Left colon (tissue), 2 donors: ENCODE measurements at places on chromosomes 1 and 21.

- DNase-seq: no peak
Measured at GRCh38 chr21:17422931-17423330, 89.9 kb upstream of the CXADR start.

DNA sequence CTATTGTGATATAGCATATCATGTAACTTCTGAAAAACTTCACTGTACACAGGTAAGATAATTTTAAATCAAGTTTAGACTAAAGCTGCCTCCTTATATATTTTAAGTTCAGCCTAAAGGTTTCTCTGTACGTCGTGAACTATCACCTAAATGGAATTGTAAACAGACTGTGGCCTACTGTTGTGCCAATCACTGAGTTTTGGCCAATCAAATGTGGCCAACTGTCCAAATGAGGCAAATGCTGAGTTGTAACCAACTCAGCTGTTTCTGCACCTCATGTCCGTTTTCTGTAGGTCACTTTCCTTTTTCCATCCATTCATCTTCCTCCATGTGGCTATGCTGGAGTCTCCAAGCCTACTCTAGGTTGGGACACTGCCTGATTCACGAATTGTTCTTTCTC is 63.7 kb upstream of the ST6GALNAC3 start:
- DNase-seq: no peak

- DNase-seq: no peak
Measured at GRCh38 chr1:119866451-119866850, 29.9 kb downstream of the ADAM30 start.

DNA sequence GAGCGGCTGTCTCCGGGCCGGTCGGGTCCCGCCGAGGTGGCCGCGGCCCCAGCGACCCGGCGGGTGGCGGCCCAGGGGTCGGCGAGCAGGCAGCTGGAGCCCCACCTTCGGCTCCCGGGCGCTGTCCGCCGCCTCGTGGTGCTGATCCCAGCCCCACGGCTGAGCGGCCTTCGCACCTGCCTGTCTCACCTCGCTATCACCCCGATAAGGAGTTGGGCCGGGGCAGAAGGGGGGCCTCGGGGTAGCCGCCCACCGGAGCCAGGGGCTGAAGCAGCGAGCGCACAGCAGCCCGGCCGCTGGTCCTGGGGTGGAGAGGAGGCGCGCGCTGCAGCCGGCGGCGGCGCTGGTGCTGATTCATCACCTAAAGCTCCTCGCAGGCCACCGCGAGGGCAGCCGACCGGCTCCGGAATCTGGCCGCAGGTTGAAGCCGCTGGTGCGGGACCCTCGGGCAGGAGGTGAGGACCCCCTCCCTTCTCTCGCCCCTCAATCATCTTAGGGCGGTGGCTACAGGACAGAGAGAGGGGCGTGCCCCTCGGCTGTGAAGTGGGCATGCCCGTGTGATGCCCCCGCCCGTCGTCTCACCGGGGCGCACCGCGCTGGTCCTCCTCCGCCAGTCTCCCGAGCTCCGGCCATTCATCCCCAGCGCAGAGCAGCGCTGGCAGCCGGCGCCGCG is 575 bp downstream of the TRIM67 start:
- DNase-seq: peak; percentile 41

DNA sequence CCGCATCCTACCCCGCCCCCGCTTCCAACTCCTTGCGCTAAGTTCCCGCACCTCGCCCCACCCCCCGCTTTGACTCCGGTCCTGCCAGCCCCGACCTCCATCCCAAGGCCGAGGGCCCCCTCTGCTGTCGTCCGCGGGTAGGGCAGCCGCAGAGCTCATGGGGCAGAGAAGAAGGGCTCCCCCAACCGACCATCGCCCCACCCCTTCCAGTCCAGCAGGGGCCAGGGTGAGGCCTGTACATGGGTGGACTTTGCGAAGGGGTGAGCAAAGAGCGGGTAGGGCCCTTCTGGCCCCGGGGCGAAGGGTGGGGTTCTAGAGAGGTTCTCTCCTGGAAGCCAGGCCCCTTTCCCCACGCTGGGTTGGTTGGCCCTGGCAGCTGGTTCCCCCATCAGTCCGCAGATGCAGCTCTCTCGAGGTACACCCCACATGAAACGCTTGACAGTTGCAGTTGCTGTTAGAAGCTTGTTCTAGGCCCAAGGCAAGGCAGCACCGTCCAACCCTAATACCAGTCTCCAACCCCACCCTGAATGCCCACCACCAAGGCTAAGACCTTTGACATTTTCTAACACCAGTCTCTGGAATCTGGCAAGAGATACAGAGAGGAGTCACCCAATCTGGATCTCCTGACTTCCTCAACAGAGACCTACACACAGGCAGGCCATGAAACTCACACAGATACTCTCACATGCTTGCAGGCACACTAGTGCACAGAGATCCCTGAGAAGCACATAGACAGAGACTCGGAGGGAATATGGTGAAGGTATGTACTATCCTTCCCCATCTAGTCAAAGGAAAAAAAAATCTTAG is 25.3 kb upstream of the ADGRB2 start:
- DNase-seq: peak; percentile 93

GRCh38 chr1:211531194-211532087 is 39.5 kb upstream of the RD3 start:
- no peak for DNase-seq

DNA sequence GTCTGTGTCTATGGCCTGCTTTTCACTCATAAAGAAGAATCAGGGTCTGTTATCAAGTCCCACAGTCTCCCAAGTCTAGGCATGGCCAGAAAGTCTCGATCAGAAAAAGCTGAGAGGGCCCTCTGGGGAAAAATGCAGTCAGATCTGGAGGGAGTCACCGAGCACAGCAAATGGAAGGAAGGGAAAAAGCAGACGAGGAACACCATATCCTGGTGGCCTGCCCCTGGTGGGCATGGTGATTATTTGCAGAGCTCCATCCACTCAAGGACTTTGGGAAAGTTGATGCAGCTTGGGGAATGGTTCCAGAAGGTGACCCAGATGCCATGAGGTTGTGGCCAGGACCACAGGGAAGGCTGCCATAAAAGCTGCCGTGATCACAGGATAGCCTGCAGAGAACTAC is 189.1 kb downstream of the CLIC6 start:
- DNase-seq: no peak
